Psoas muscle (tissue), 8 donors: ENCODE measurements at places on chromosomes 7 and 10. TPM values are rescaled to one million over a fixed set of nuclear protein-coding genes. Genes with fewer than 3 reads are reported as not detected.

Gene ZNF485
- total RNA-seq = 4.0 TPM

Gene OPN4
- total RNA-seq = 0.17 TPM

Gene ASZ1
- total RNA-seq = not detected

Gene ADCY1
- total RNA-seq = 3.9 TPM

Gene AKR1B15
- 36.6 TPM for total RNA-seq
